ENCODE measurements at places on chromosomes 1 and 21.

GRCh38 chr1:219626865-219627264 lies 14.0 kb upstream of the ZC3H11B start:
- no peak for DNase-seq

DNA sequence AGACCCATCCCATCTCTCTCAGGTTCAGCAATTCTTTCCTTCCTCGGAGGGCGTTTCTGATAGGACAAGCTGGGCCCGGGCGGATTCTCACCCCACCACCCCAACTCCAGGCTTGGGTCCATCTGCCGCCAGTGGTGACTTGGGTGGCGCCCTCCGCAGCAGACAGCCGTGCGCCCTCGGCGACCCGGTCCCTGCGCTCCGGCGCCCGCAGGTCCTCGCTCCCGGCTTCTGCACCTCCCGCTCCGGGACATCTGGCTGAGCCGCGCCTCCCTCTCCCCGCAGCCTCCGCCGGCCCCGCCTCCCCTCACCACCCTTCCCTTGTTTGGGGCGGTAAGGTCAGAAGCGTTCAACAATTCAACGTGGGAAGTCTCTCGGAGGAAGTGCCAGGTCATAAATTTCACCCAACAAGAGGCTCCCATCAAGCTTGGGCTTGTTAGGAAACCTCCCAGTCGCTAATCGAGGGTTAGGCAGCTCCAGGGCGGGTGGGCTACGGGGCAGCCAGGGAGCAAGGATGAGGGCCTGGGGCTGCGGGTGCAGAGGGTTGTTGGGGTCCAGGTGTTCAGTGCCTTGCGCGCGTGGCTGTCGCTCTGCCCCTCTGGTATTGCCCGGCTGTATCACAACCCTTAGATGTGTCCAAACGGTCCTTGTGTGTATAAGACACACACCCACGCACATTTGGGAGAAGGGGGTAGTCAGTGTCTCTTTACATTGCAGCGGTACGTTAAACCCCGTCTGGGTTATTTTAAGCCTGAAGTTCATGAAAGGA lies 39.8 kb downstream of the OLIG1 start:
- DNase-seq: no peak

GRCh38 chr1:4076346-4076745 lies 176.3 kb upstream of the C1orf174 start:
- DNase-seq: no peak

GRCh38 chr1:172326136-172326535 lies 94.3 kb upstream of the C1orf105 start:
- DNase-seq: no peak

GRCh38 chr1:243266231-243266630 lies 10.4 kb downstream of the SDCCAG8 start:
- DNase-seq: no peak

- no peak for DNase-seq
These were observed 2.2 kb upstream of the G0S2 start for GRCh38 chr1:209672705-209673630.

GRCh38 chr1:91546301-91546581 lies 45.6 kb downstream of the CDC7 start:
- no peak for DNase-seq

DNA sequence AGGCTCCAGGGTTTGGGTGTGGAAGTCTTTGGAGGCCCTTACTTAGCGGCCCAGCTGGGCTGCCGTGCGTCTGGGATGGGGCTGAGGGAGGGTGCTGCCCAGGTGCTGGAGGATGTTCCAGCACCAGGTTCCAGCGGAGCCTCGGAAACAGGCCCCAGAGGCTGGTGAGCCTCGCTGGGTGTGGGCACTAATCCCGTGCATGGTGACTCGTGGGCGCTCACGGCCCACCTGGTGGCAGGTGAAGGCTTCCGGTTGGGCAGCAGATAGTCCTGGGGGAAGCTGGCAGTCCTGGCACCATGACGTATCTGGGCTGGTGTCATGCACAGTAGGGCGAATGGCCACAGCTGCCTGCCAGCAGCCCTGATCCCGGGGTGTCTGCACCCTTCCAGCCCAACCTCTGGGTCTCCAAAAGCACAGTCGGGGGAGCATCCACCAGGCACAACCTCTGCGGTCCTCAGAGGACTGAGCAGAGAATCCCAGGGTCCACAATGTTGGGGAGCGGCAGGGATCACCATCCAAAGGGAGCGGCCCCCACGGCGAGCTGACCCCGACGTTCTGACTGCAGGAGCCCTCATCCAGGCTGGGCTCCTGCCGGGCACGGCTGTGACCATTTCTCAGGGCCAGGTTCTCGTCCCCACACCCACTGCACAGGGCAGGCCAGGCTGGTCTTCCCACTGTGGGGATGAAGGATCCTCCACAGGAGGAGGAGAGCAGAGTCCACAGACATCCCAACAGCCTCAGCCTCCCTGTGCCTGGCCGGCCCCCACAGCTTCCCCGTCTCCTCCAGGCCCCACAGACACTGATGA lies 25.3 kb downstream of the FTCD start:
- no peak for DNase-seq

GRCh38 chr1:152347116-152347728 lies 12.6 kb downstream of the FLG2 start:
- no peak for DNase-seq

GRCh38 chr21:20701235-20701634 lies 297.0 kb upstream of the NCAM2 start:
- no peak for DNase-seq

GRCh38 chr1:28507247-28507645 lies 1.4 kb downstream of the RCC1 start:
- DNase-seq: no peak

- DNase-seq: no peak
These were observed 38.6 kb downstream of the WASF2 start for GRCh38 chr1:27451343-27451742.

DNA sequence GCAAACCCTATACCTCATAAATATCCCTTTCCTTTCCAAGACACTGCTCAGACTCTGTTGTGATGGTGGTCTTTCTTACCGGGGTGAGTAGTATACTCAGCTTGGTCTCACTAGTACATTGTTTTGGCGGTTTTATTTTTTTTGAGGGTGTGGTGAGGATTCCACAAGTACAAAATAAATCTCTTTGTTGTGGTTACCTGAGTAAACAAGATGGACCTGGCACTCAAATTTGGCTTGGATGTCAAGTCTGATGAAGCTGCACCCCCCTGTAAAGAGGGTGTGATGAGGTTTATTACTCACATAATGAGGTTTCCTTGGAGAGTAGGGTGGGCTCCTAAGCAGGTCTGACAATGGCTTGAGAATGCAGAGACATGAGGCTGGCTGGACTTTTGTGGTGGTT lies 68.2 kb upstream of the KCNJ6 start:
- DNase-seq: no peak

- no peak for DNase-seq
These were observed 76.7 kb upstream of the SCCPDH start for GRCh38 chr1:246647513-246647912.

DNA sequence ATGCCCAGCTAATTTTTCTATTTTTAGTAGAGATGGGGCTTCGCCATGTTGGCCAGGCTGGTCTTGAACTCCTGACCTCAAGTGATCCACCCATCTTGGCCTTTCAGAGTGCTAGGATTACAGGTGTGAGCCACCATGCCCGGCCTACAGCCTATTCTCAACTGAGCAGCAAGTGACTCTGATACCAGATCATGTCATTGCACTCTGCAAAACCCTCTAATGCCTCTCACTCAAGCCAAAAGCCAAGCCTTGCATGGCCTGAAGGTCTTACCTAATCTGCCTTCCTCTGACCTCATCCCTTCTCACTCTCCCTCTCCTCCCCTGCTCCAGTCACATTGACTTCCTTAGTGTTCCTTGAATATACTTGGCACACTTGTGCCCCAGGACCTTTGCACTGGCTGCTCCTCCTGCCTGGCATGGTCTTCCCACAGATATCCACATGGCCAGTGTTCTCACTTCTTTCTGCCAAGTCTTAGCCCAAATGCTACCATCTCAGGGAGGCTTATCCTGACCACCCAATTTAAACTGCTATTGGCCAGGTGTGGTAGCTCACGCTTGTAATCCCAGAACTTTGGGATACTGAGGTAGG lies 8.2 kb upstream of the ASAP3 start:
- no peak for DNase-seq

DNA sequence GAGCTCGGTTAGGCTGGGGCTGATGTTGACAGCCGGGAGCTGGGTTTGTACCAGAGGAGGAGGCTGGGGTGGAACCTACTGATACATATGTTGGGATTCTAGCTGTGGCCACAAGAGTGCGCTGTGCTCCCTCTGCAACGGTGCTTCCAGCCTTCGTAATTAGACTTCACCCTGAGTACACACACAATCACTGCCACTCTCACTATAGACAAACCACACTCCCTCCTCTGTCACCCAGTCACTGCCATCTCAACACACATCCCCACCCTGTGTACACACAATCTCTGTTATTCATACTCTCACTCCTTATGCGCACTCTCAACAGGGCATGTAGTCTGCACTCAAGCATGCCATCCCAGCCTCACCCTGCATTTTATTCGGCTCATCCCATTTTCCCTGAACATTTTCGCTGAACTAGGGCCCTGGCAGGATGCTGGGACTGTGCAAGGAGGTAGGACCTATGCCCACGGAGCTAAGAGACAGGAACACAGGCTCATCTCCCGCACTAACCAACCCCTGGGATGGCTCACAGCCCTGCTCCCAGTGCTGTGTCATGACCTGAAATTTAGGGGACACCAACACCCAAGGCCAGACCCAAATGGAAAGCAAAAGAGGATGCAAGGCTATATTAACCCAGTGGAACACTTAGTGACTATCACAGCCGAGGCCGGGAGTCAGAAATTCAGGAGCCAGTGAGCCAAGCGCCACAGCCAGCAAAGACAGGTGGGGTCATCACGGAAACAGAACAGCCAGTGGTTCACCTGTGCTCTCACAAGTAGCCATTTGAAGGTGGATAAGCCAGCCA lies 5.7 kb downstream of the GJB3 start:
- peak; percentile 28 for DNase-seq

- no peak for DNase-seq
These were observed 17.1 kb upstream of the DUSP23 start for GRCh38 chr1:159763686-159764085.

DNA sequence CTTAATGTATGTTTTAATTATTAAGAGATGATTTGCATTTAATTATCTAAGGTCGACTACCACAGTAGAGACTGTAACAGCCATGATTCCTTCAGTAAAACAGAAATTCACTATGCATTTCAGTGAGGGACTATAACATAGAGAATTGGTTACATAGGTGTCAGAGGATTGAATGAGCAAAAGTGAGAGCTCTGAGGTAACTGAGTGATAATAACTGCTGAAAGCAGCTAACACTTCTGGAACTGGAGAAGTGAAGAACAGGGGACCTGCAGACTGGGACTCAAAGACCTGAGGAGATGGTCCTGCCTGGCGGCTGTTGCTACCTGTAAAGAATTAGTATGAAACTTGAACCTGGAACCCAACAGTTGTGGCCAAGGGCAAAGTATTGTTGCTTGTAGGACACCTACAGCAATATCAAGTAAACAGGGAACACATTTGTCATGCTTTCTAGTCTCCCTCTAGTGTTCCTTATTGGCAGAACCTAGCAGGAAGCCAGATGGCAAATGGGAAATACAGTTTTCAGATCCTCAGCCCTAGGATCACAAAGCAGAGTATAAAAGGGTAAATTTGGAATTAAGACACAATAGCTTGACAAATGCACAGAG lies 110.6 kb downstream of the HS2ST1 start:
- DNase-seq: no peak

- DNase-seq: no peak
These were observed 20.1 kb upstream of the COQ8A start for GRCh38 chr1:226919995-226920394.

GRCh38 chr1:39348278-39348677 lies 143.2 kb upstream of the BMP8A start:
- no peak for DNase-seq

- DNase-seq: no peak
These were observed 14.6 kb downstream of the TENT5C start for GRCh38 chr1:117620440-117620839.

DNA sequence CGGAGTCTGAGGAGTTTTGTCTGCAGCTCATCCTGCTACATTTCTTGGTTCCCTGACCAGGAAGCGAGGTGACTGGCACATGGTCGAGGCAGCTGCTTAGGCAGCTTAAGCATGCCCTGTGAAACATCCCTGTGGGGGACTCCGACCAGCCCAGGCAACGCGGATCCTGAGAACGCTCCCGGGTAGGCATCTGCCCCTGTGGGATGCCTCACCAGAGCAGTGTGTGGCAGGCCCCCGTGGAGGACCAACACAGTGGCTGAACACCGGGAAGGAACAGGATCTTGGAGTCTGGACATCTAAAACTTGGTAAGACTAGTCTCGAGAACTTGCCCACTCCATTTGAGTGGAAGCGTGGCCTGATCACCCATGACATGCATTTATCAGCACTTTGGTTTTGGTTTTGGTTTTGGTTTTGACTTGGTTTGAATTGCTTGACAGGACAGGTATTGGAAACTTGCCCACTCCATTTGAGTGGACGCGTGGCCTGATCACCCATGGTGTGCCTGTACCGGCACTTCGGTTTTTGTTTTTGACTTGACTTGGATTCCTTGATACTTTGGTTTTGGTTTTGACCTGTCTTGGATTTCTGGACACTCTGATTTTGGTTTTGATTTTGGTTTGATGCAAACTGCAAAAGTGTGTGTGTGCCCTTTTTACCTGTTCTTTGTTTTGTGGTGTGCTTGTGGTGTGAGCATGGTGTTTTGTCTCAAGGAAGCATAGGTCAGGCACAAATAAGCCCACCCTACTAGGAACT lies 12.2 kb upstream of the NEK2 start:
- no peak for DNase-seq

DNA sequence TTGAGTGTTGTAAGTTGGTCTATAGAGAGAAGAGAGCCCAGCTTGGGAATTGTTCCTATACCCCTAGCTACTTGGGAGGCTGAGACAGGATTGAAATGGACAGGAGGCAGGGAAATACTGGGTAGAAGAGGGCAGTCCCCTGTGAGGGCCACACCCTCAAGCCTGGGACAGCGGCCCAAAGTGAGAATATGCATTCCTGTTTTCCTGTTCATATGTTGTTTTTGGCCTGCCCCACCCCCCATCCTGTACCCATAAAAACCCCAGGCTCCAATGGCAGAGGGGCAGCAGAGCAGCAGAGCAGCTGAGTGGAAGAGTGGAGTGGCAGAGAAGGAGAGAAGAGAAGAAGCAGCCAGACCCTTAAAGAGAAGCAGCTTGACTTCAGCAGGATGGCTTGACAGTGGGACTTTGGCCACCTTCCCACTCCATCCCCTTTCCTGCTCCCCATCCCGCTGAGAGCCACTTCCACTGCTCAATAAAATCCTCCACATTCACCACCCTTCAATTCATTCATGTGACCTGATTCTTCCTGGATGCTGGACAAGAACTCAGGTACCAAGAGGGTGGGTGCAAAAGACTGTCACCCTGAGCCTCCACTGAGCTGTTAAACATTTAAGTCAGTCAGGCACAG lies 70.6 kb upstream of the PUM1 start:
- no peak for DNase-seq

- no peak for DNase-seq
These were observed 382.8 kb downstream of the AMY1C start for GRCh38 chr1:104132382-104132973.

DNA sequence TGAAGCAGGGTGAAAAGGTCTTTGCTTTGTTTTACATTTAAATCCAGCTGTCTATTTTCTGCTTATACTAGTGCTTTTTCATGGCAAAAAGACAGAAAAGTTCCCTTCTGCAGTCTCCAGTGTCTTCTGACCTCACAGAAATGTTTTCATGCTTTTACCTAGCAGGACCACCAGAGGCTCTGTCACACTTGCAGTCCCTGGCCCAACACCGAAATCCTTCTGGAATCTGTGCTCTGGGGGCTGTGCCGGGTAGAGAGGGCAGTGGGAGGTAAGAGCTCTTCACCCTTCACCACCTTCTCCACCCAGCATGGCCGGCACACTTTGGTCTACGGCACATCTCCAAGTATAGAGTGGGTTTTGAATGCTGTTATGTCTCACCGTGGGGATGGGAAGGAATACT lies 20.8 kb downstream of the GNAT2 start:
- no peak for DNase-seq

- DNase-seq: no peak
These were observed 6.5 kb downstream of the KCNN3 start for GRCh38 chr1:154863315-154864174.
